ENCODE measurements at places on chromosomes 13 and 19.
A peak's percentile ranks its signal among the peaks of the same experiment; 100 is the strongest.

GRCh38 chr13:113058988-113059850 lies 46.4 kb upstream of the F7 start:
- DNase-seq = no peak

GRCh38 chr13:34151885-34152284 lies 333.9 kb downstream of the RFC3 start:
- no peak for DNase-seq

- no peak for DNase-seq
Measured at GRCh38 chr19:18438331-18439024, 545 bp upstream of the ISYNA1 start.

DNA sequence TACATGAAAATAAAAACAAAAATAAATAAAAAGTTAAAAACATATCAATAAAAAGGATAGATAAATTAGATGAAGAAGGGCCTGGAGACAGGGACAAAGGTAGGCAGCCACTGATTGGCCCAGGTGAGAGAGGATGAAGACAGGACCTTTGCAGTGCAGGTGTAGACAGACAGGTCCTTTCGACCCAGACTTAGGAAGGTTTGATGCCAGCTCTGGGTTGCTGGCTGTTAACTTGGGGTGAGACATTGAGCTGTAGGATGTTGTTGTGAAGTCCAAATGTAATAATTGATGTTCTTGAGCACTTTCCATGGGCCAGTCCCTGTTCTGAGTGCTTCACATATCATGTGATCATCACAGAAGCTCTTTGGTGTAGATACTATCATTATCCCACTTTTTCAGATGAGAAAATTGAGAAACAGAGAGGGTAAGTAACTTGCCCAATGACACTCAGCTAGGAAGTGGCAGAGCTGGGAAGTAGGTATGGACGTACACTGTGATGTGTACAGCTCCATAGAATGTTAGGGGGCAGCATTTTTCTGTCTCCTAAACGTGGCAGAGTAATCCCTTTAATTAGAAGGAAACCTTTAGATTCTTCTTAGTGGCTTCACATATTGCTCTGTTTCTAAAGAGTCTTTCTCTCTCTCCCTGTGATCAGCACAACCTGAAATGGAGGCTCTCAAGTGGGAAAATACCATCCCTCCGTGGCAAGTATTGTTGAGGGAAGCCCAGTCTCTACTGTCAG lies 76.0 kb upstream of the STK24 start:
- no peak for DNase-seq

DNA sequence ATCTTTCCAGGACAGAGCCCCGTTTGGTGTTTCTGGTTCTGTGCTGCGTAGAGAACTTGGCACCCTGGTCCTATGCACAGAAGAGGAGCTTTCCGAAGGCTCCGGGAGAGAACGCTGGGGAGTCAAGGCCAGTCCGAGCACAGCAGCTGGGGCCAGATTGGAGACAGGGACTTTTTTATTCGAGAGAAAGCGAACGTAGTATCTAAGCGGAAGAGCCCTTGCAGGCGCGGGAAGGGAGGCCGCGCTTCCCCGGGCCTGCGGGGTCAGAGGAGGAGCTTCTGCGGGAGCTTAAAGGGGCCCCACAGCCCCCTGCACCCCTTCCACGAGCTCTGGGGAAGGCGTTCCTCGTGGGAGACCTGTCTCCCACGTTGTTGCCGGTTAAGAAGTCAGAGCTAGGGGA lies 48.6 kb upstream of the ARHGEF7 start:
- DNase-seq = no peak

DNA sequence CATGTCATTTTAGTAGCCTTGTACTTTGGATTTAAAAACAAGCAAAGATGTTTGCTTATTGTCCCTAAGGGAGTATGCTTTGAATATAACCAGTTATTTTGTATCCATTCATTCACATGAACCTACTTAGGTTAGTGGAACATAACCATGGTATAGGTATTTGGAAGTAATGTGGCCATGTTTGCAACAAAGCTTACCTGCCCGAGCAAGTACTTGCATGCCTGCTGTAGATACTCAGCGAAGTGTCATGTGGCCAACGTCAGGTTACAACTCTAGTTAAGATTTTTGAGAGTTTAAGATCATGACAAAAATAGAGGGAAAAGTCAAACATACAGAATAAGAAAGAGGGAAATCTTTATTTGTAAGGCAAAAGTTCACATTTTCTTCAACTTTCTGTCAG lies 57.2 kb downstream of the COG6 start:
- no peak for DNase-seq

GRCh38 chr19:48325265-48325910 lies at the start of gene EMP3:
EMP3 (plus strand) TSS chr19:48325552; CDS start chr19:48326845, 1,293 bp downstream.
- DNase-seq = peak; percentile 48
